ENCODE measurements at places on chromosomes 12 and 14. TPM values are rescaled to one million over a fixed set of nuclear protein-coding genes. Genes with fewer than 3 reads are reported as not detected.
A peak's percentile ranks its signal among the peaks of the same experiment; 100 is the strongest.

The TBC1D30 gene
- 0.05 TPM for total RNA-seq

The KRT76 gene
- not detected for total RNA-seq

The NFE2 gene
- not detected for total RNA-seq

The AQP5 gene
- total RNA-seq: not detected

The SLC5A8 gene
- total RNA-seq: not detected

The PYGL gene
- not detected for total RNA-seq

The APOF gene
- total RNA-seq: not detected

The STXBP6 gene
- total RNA-seq: not detected

The SPTB gene
- total RNA-seq: not detected

- peaks cover 4% of the 10 kb centered on the region for H3K36me3 ChIP-seq
- no peak for DNase-seq
- H3K27me3 ChIP-seq: no peaks in the 10 kb centered on the region
- H3K27ac ChIP-seq: no peak overlapping the region
- no peaks in the 10 kb centered on the region for H3K4me1 ChIP-seq
Measured at GRCh38 chr12:44574586-44574985, 301.5 kb downstream of the NELL2 start.

GRCh38 chr14:71698027-71698426 is 234.2 kb upstream of the RGS6 start:
- H3K36me3 ChIP-seq: peaks cover 42% of the 10 kb centered on the region
- H3K27me3 ChIP-seq: no peaks in the 10 kb centered on the region
- H3K4me1 ChIP-seq: peaks cover 36% of the 10 kb centered on the region
- H3K4me3 ChIP-seq: no peak overlapping the region
- H3K27ac ChIP-seq: no peak overlapping the region

- DNase-seq: no peak
- H3K36me3 ChIP-seq: peaks cover 42% of the 10 kb centered on the region
- peaks cover 34% of the 10 kb centered on the region for H3K4me1 ChIP-seq
- no peak overlapping the region for H3K4me3 ChIP-seq
Measured at GRCh38 chr12:27001663-27002062, 12.5 kb downstream of the TM7SF3 start.

DNA sequence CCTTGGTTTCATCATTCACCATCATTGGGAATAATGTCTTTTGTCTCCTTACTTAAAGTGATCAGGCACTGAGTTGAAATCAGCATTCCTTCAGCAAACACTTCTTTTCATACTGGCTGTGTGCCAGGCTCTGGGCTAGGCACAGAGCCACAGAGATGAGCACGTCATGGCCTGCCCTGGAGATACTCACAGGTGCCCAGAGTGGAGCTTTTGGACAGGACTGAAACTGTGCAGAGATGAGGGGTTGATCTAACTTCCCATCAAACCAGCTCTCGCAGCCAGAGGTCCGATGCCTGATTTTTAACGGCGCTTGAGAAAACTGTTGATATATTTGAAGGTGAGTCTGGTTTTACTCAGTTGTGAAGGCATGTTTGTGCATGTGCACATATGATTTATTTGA is 43.1 kb downstream of the CACNA1C start:
- no peak overlapping the region for H3K27ac ChIP-seq
- DNase-seq: no peak
- H3K36me3 ChIP-seq: no peaks in the 10 kb centered on the region
- H3K4me3 ChIP-seq: no peak overlapping the region

DNA sequence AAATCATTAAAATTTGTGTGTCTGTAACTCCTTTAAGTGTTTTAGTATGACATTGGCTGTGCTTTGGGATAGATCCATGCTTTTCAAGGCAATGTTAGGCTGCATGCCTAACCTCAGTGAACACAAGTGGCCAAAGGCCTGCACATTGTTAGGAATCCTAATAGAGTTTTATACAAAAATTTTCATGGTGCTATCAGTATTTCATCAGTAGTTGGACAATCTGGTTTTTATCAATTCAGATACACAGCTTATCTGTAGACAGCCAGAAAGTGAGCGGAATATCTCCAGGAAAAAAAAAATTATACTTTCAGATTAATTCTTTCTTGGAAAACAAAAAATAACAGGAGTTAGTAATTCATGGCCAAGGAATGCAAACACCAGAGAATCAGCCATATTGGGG is 324.0 kb upstream of the PDE3A start:
- H3K27me3 ChIP-seq: no peaks in the 10 kb centered on the region
- no peak overlapping the region for H3K4me3 ChIP-seq
- H3K4me1 ChIP-seq: no peaks in the 10 kb centered on the region
- H3K36me3 ChIP-seq: no peaks in the 10 kb centered on the region
- H3K27ac ChIP-seq: no peak overlapping the region

DNA sequence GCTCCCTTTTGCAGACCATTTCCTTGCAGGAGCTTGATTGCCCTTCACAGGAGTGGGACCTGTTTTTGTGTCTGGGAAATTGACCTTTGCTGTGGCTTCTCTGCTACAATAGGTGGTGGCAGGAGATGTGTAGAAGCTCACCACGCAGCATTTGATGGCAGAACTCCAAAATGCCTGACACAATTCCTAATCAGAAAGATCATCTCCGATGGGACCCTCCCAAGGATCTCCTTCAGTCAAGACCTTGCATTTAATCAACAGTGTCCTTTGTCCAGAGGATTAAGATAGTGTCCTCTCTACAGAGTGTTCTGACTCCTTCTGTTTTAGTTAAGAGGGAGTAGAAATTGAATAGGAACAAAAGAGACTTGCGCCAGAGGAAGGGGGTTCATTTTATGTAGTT is 83.6 kb upstream of the DDHD1 start:
- no peak overlapping the region for H3K4me3 ChIP-seq
- H3K4me1 ChIP-seq: peaks cover 3% of the 10 kb centered on the region
- no peak overlapping the region for H3K27ac ChIP-seq
- no peaks in the 10 kb centered on the region for H3K27me3 ChIP-seq
- DNase-seq: no peak

GRCh38 chr12:32918890-32919801 is 22.6 kb upstream of the PKP2 start:
- H3K4me3 ChIP-seq: no peak overlapping the region
- no peaks in the 10 kb centered on the region for H3K4me1 ChIP-seq
- no peak for DNase-seq
- H3K36me3 ChIP-seq: no peaks in the 10 kb centered on the region
- no peaks in the 10 kb centered on the region for H3K27me3 ChIP-seq

DNA sequence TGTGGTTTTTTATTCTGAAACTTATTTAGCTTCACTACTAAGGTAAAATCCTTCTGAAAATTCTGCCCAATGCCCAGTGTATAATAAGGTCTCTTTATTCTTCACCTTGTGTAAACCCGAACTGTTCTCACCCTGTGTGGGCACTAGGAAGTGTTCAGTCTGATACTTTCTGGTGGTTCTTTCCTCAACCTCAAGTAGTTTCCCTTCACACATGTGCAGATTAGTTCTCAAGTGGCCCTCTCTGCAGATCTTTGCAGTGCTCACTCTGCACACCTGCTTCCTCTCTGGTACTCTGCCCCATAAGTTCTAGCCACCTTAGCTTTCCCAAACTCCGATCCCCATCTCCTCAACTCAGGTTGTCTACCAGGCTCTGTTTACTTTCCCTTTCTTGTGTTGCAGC is 61.6 kb downstream of the RAD51B start:
- no peaks in the 10 kb centered on the region for H3K36me3 ChIP-seq
- no peak overlapping the region for H3K4me3 ChIP-seq
- H3K27ac ChIP-seq: no peak overlapping the region
- H3K4me1 ChIP-seq: peaks cover 22% of the 10 kb centered on the region
- peak; percentile 29 for DNase-seq
- no peaks in the 10 kb centered on the region for H3K27me3 ChIP-seq

DNA sequence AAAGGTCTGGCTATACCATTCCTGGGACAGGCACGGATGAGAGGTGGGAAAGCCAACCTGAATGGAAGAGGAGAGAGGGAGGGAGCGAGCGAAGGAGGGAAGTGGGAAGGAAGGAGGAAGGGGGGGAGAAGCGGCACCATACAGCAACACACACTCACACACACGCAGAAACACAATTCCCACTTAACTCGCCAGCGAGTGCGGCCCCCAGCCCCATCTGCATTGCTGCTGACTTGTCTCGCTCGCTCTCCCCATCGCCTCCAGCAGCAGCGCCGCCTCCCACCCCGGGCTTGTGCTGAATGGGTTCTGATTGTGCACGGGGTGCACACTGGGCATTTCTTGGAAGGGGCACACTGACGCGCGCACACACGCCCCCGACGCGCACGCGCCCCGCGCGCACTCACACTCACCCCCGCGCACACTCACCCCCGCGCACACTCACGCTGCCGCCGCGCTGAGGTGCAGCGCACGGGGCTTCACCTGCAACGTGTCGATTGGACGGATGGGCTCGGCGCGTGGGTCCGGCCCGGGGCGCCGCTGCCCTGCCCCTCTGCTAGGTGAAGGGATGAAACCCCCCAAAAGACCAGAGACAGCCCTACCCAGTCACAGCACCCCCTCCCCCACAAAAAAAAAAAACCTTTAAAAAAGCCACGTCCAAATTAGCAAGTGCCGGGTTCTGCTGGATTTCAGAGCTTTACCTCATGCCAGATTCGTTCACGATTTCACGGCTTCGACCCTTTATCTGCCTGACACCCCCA is 685 bp downstream of the GRIN2B start:
- peaks cover 50% of the 10 kb centered on the region for H3K27me3 ChIP-seq
- H3K27ac ChIP-seq: no peak overlapping the region
- H3K4me1 ChIP-seq: peaks cover 11% of the 10 kb centered on the region
- no peak overlapping the region for H3K4me3 ChIP-seq

GRCh38 chr12:96329545-96329944 is 70.7 kb downstream of the CDK17 start:
- H3K27ac ChIP-seq: no peak overlapping the region
- H3K4me3 ChIP-seq: no peak overlapping the region
- peaks cover 35% of the 10 kb centered on the region for H3K36me3 ChIP-seq
- H3K27me3 ChIP-seq: no peaks in the 10 kb centered on the region
- peaks cover 42% of the 10 kb centered on the region for H3K4me1 ChIP-seq

DNA sequence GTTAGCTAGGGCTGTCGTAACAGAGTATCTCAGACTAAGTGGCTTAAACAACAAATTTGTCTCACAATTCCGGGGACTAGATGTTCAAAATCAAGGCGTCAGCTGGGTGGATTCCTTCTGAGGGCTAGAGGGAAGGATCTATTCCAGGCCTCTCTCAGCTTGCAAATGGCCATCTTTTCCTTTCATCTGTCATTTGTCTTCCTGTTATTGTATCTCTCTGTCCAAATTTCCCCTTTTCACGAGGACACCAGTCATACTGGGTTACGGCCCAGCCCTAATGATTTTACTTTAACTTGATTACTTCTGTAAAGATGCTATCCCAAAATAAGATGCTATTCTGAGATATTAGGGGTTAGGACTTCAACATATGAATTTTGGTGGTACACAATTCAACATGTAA is 119.0 kb upstream of the CPSF6 start:
- H3K4me1 ChIP-seq: no peaks in the 10 kb centered on the region
- H3K27ac ChIP-seq: no peak overlapping the region
- no peak overlapping the region for H3K4me3 ChIP-seq

- no peak for DNase-seq
- no peaks in the 10 kb centered on the region for H3K36me3 ChIP-seq
- H3K4me1 ChIP-seq: peaks cover 6% of the 10 kb centered on the region
- H3K4me3 ChIP-seq: no peak overlapping the region
- H3K27me3 ChIP-seq: no peaks in the 10 kb centered on the region
Measured at GRCh38 chr14:103763730-103764488, 48.3 kb downstream of the ZFYVE21 start.

DNA sequence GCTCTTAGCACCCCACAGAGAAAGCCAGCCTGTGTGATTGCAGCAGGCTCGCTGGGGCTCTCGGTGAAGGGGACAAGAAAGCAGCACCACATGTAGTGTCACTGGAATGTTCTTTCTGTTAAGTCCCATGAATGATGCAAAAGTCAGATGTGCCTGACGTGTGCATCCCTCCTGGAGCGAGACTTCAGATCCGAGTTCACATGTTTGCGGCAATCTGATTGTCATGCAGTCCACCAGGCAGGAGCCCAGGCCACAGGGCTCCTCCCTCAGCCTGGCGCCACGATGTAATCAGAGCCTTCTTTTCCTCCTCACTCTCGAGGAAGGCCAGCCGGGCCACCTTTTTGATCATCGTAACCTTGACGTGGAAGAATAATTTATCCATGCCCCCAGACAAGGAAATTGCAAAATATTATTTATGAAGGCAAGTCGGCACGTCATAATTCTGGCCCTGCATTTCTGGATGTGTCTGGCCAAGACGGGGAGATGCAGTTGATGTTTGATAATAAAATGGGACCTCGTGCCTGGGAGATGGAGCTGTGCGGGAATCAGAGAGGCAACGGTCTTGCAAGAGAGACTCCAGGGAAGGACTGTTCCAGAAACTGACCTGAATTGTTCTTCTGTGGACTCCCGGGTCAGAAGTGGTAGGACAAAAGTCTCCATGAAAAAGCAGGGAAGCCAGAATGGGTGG is 214.6 kb downstream of the PHETA1 start:
- H3K27ac ChIP-seq: no peak overlapping the region
- peaks cover 5% of the 10 kb centered on the region for H3K27me3 ChIP-seq
- no peaks in the 10 kb centered on the region for H3K36me3 ChIP-seq

- peaks cover 10% of the 10 kb centered on the region for H3K4me1 ChIP-seq
- no peaks in the 10 kb centered on the region for H3K36me3 ChIP-seq
- H3K4me3 ChIP-seq: no peak overlapping the region
- no peak for DNase-seq
Measured at GRCh38 chr12:90098132-90098779, 389.6 kb upstream of the ATP2B1 start.

DNA sequence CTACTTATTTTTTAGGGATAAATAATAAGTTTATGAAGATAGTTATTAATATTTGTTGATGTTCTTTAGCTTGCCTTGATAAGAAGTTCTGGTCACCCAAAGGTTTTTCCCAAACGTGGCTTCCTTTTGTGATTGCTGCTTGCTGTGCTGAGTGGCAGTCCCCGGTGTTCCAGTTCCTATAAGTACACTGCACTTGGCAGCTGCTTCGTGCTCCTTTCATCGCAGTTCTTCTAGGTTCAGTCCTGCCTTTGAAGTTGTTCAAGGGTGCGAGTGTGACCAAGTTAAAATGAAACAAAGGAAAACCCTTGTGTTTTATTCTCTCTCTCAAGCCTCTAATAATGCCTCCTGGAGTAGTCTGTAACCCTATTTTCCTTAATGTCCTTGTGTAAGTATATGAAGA is 128.5 kb upstream of the ATF1 start:
- no peak overlapping the region for H3K4me3 ChIP-seq
- H3K27me3 ChIP-seq: no peaks in the 10 kb centered on the region
- H3K4me1 ChIP-seq: peaks cover 10% of the 10 kb centered on the region

GRCh38 chr12:5123921-5124320 is 80.2 kb downstream of the KCNA5 start:
- no peaks in the 10 kb centered on the region for H3K36me3 ChIP-seq
- H3K27me3 ChIP-seq: peaks cover 5% of the 10 kb centered on the region
- H3K4me3 ChIP-seq: no peak overlapping the region
- no peaks in the 10 kb centered on the region for H3K4me1 ChIP-seq

Data from activated CD8-positive, alpha-beta T cell treated with anti-CD3 and anti-CD28 coated beads, Interleukin-2, amount 10 ng/mL, durations not matched to agents 7 days and 5 days (primary cell).